ENCODE measurements at places on chromosomes 1 and 21. TPM values are rescaled to one million over a fixed set of nuclear protein-coding genes. Genes with fewer than 3 reads are reported as not detected.

- H3K36me3 ChIP-seq, result no peaks in the 10 kb centered on the region
- no peak overlapping the region for H3K4me3 ChIP-seq
Measured at GRCh38 chr21:42332557-42333317, 17.5 kb upstream of the TFF3 start.

DNA sequence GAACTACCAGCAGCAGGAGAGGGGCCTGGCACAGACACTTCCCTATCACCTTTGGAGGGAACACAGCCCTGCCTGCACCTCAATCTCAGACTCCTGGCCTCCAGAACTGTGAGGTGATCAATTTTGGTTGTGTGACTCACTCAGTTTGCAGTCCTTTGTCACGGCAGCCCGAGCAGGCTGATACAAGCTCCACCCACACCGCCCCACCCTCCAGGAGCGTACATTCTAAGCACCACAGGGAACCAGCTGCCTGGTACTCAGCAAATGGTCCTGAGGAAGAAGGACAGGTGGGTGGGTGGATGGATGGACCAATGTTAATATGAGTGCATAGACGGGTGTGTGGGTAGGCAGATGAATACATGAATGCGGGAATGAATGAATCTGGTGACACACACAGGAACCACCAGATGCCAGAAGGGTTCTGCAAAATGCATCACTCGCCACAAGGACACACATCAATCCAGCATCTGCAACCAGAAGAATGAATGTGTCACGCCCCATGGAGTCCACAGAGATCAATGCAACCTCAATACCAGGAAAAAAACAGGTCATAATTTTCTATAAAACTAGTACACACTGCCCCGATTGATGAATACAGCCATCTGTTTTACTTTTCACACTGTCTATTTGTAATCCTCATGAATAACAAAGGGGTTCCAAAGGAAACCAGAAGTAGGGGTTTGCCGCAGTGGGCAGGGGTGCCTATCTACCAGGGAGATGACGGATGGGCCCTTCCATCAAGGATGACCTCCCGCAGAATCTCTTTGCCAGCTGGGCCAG is 284.5 kb downstream of the NPHP4 start:
- H3K4me1 ChIP-seq, result no peaks in the 10 kb centered on the region
- H3K36me3 ChIP-seq, result no peaks in the 10 kb centered on the region
- H3K27me3 ChIP-seq, result no peaks in the 10 kb centered on the region
- H3K27ac ChIP-seq, result no peak overlapping the region

TEDDM1 gene
- total RNA-seq, result not detected

GRCh38 chr1:107877092-107877491 is 87.9 kb downstream of the VAV3 start:
- H3K4me1 ChIP-seq, result peaks cover 12% of the 10 kb centered on the region
- no peaks in the 10 kb centered on the region for H3K27me3 ChIP-seq
- no peak overlapping the region for H3K27ac ChIP-seq
- H3K36me3 ChIP-seq, result no peaks in the 10 kb centered on the region

- no peak overlapping the region for H3K27ac ChIP-seq
- no peaks in the 10 kb centered on the region for H3K36me3 ChIP-seq
- H3K27me3 ChIP-seq, result no peaks in the 10 kb centered on the region
Measured at GRCh38 chr21:40923901-40924300, 76.9 kb upstream of the DSCAM start.

DNA sequence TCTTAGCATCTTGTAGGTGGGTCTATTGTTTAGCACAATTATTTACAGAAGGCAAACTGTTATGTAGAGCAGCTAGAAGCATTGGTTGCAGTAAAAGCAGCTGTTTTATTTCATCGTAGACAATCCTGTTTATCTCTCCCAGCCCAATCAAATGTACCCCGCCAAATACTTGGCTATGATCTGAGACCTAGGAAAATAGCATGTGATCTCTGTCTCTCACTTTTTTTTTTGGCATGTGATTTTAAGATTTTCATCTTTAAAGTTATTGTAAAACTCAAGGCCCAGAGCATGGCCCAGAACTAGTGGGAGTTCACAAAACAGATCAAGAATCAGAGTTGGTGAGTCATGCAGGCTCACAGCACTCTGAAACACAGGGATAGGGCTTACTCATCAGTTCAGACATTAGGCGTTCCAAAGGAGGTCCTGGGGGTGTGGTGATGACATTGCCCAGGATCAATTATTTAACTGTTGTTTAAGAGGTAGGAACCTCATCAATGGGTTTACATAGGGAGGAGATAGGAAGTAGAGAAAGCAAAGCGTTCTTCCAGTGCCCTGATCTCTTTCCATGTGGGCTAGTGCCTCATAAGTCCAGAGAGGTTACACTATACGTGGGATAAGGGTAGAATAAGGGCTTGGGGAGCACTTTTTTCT is 40.2 kb downstream of the TBX19 start:
- no peaks in the 10 kb centered on the region for H3K36me3 ChIP-seq
- peaks cover 17% of the 10 kb centered on the region for H3K4me1 ChIP-seq
- H3K27ac ChIP-seq, result no peak overlapping the region
- H3K4me3 ChIP-seq, result no peak overlapping the region
- H3K27me3 ChIP-seq, result no peaks in the 10 kb centered on the region

GRCh38 chr1:229889031-229889517 is 178.0 kb upstream of the GALNT2 start:
- H3K27ac ChIP-seq, result no peak overlapping the region
- no peaks in the 10 kb centered on the region for H3K4me1 ChIP-seq
- H3K36me3 ChIP-seq, result no peaks in the 10 kb centered on the region
- DNase-seq, result no peak
- no peaks in the 10 kb centered on the region for H3K27me3 ChIP-seq

- H3K27ac ChIP-seq, result no peak overlapping the region
- no peak for DNase-seq
- no peaks in the 10 kb centered on the region for H3K4me1 ChIP-seq
- H3K27me3 ChIP-seq, result no peaks in the 10 kb centered on the region
- no peak overlapping the region for H3K4me3 ChIP-seq
Measured at GRCh38 chr1:208581209-208581608, 337.0 kb upstream of the PLXNA2 start.

GRCh38 chr1:116331523-116331922 is 41.5 kb upstream of the ATP1A1 start:
- H3K4me3 ChIP-seq, result no peak overlapping the region
- DNase-seq, result no peak
- no peak overlapping the region for H3K27ac ChIP-seq
- no peaks in the 10 kb centered on the region for H3K27me3 ChIP-seq
- peaks cover 13% of the 10 kb centered on the region for H3K4me1 ChIP-seq

- DNase-seq, result no peak
- H3K27me3 ChIP-seq, result no peaks in the 10 kb centered on the region
- peaks cover 31% of the 10 kb centered on the region for H3K4me1 ChIP-seq
- no peak overlapping the region for H3K27ac ChIP-seq
Measured at GRCh38 chr1:153612111-153612754, 704 bp downstream of the S100A16 start.

- H3K27me3 ChIP-seq, result no peaks in the 10 kb centered on the region
- peak; percentile 18 for DNase-seq
- no peak overlapping the region for H3K4me3 ChIP-seq
- no peaks in the 10 kb centered on the region for H3K36me3 ChIP-seq
Measured at GRCh38 chr1:206703661-206704060, 19.0 kb downstream of the MAPKAPK2 start.

Data from GM23338 (cell line).